Naive thymus-derived CD4-positive, alpha-beta T cell (primary cell): ENCODE measurements at places on chromosomes 6 and 20. TPM values are rescaled to one million over a fixed set of nuclear protein-coding genes. Genes with fewer than 3 reads are reported as not detected.

Gene RSPH3
- 2.7 TPM for total RNA-seq

DNA sequence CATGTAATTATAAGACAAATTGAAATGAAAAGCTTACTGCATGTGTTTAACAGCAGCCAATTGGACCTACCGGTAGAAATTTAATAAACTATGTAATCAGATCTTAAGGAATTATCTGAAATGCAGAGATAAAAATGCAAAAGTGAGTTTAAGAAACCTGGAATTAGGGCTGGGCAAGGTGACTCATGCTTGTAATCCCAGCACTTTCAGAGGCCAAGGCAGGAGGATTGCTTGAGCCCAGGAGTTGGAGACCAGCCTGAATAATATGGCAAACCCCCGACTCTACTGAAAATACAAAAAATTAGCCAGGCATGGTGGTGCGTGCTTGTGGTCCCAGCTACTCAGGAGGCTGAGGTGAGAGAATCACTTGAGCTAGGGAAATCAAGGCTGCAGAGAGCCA lies 74.1 kb downstream of the HFE start:
- no peak for DNase-seq

DNA sequence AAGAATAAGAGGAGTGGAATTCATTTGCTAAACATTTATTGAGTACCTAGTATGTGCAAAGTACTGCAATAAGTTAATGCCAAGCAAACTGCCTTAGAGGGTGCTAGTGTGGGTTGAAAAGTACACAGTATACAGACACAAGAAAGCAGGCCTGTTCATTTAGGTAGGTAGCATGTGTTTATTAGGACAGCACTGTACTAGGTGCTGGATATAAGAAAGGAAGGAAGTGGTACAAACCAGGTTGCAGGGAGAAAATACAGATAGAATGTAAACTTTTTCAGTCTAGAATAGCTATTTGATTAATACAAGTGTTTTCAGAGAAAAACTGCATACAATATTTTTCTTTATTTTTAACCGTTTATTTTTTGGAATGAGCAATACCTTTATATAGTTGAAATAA lies 68.1 kb downstream of the PHF20 start:
- peak; percentile 7 for DNase-seq

Gene UBD
- total RNA-seq, result not detected

Gene NOTCH4
- 0.54 TPM for total RNA-seq

- no peak for DNase-seq
Observed at GRCh38 chr6:165597821-165598220, 65.2 kb downstream of the PDE10A start.
